Nucleus accumbens (tissue), 56 donors: ENCODE measurements at places on chromosomes 5 and 9.

GRCh38 chr5:25090275-25090674, 445.5 kb upstream of the CDH10 start:
- DNase-seq, result no peak

- DNase-seq, result no peak
Measured at GRCh38 chr9:123044586-123044985, 11.1 kb downstream of the GPR21 start.

GRCh38 chr9:86697213-86697612, 250.1 kb downstream of the GAS1 start:
- DNase-seq, result no peak

DNA sequence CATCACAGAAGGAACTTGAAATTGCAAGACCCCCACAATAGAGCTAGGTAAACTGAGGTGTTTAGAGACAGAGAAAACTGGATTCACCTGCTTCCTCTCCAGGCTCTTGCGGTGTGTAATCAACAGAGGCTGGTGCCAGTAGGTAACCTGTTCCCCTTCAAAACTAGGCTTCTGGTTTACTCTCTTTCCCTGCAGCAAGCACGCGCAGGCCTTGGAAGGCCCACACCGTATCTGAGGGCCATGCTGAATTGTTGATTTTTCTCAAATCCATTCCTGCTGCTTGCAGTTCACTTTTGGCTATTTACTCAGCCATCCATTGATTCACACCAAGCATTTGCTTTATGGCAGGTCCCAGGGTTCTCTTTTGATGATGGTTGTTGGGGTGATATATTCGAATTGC, 667 bp upstream of the FRRS1L start:
- DNase-seq, result no peak

- DNase-seq, result no peak
Measured at GRCh38 chr5:95591490-95591901, 28.4 kb upstream of the GPR150 start.
